ENCODE measurements at places on chromosomes 12 and 14.

DNA sequence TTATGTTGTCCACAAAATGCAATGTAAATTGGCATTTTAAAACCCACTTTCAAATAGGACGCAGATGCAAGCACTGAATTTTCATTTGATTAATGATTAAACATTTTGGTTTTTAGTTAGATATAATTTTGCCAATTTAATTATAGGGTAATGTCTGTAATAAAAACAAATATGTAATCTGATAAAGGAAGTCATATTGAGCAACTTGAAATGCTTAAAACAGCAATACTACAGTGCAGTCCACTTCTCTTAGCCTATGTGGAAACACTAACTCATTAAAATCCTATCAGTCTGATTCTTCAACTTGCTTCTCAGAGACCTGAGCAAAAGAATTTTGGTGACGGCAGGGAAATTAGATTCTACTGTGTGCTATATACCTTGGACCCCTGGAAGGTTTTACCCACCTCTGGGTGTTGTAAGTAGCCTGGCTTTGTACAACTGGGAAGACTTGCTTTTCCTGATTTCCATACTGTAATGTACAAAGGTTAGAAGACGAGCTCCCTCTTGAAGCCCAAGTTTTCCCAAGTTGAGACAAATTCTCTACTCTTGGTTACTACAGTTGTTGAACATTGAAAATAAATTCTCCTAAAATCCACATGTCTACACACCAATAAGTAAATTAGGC, 4.1 kb downstream of the TRHDE start:
- DNase-seq: no peak

DNA sequence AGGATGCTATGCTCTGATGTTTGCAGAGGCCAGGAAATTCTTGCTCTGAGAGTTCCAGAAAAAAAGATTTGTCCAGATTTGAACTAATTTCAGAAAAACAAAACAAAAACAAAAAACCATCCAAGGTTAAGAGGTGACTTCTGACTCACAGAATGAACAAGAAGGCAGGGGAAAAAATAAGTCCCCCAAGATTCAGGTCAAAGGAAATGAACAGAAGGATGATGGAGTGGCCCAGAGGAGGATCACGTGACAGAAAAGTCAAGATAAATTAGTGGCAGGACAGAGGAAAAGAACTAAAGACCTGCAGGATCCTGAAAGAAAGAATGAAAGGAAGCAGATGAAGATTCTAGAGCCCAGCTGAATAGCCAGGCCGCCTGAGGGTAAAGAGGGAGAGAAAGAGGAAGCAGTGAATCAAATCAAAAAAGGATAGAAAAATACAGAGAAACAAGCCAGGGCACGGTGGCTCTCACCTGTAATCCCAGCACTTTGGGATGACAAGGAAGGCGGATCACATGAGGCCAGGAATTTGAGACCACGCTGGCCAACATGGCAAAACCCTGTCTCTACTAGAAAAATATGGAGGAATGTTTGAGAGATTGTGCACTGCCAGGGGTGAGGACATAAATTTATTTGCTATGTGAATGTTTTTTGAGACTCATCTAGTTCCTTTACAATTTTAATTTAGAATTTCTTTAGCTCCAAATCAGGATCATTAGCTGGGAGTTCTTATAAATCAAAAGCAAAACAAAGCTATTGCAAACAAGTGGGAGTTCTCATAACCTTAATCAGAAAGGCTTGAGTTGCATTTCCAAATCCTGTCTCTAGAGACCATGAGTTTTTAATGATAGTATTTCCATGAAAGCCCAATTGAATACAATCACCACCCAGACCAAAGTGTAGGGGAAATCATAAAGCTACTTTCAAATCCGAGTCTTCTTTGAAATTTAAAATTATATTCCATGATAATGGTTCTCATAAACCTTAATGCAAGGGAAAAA, 217.1 kb upstream of the PLEKHG7 start:
- no peak for DNase-seq

GRCh38 chr12:13211859-13212664, 15.5 kb downstream of the EMP1 start:
- DNase-seq: no peak

DNA sequence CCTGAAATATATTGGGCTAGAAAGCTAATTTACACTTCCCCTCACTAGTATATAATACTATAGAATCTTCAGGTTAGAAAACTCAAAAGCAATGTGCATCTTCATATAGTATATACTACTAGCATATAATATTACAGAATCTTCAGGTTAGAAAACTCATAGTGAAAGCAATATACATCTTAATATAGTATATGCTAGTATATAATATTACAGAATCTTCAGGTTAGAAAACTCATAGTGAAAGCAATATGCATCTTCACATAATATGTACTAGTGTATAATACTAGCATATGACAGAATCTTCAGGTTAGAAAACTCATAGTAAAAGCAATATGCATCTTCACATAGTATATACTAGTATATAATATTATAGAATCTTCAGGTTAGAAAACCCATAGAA, 329.6 kb downstream of the ZFP36L1 start:
- DNase-seq: no peak

- DNase-seq: no peak
Measured at GRCh38 chr12:70508178-70508577, 129.1 kb downstream of the PTPRB start.

DNA sequence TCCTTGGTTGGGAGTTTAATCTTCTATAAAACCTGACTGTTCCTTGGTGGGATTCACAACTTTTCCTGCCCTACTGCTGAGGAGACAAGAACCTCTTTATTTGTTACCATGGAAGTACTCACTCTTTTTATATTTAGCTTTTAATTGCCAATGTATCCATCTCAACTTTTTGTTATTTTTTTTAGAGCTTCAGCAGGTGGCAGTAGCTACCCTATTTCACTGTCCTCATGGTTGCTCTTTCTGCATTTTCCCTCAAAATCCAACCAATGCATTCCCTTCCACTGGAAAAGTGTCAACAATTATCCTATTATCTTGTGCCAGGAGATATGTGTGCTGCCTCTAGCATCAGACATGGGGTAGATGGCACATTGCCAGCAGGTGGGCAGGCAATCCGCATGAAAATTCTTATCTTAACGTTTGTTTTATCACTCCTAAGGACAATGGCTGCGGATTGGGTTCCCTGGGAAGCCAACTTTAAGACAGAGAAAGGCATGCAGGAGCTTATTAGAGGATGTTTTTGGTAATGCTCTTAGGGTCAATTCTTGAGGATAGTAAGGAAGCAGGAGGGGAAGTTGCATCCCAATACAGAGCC, 406.4 kb downstream of the SNAPC1 start:
- DNase-seq: no peak

DNA sequence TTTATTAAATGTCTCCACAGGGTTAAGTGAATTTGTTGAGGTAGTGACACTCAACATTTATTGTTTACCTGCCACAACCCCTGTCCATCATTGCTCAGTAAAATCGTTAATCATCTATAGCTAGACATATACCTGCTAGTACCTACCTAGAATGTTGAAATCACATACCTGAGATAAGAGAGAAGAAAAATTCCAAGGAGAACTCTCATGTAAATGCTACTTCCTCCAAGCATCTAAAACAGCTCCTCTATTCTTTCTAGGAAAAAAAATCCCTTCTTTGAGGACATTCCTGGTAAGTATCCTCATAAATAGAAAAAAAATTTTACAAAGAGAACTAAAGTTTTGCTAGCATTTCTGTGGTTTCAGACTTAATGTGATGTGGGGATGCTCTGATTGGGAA, 325.1 kb downstream of the DAD1 start:
- DNase-seq: no peak
